ENCODE measurements at places on chromosomes 3 and 15.

DNA sequence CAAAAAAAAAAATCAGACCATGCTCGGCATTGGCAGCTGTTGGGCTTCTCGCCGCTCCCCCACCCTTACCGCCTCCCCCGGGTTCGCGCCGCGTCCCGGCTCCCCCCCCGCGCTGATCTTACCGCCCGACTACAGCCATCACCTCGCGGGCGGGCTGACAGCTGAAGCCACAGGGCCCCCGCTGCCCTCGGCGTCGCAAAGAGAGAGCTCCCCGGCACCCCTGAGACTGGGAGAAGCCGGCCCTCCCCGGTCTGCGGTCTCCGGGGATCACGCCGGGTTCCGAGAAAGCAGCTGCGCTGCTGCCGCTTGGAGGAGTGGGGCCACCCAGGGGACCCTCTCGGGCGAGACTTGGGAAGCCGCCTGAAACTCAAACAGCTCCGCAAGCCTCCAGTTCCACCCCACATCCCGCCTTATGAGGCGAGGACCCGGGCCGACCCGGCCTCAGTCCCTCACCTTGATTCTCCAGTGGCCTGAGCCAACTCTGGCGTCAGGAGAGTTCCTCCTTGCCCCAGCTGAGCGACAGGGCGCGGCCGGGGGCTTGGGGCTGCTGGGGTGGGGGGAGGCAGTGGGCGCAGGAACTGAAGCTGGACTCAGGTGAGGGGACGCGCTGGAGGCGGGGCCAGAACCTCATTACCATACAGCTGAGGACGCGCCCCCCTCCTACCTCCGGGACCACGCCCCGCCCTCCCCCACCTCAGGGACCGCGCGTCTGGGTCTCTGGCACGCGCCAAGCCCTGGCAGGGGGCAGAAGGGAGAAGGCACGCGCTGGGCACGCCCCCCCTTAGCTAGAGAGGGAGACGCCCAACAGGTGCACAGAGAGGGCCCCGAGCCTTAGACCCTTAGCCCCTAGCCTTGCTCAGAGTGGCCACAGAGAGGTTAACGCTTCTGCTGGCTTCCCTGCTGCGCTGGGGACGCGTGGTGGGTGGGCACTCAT lies 1.0 kb upstream of the DLL4 start:
- no peak for DNase-seq

GRCh38 chr15:69983696-69984265 lies 113.9 kb downstream of the TLE3 start:
- DNase-seq, result no peak

DNA sequence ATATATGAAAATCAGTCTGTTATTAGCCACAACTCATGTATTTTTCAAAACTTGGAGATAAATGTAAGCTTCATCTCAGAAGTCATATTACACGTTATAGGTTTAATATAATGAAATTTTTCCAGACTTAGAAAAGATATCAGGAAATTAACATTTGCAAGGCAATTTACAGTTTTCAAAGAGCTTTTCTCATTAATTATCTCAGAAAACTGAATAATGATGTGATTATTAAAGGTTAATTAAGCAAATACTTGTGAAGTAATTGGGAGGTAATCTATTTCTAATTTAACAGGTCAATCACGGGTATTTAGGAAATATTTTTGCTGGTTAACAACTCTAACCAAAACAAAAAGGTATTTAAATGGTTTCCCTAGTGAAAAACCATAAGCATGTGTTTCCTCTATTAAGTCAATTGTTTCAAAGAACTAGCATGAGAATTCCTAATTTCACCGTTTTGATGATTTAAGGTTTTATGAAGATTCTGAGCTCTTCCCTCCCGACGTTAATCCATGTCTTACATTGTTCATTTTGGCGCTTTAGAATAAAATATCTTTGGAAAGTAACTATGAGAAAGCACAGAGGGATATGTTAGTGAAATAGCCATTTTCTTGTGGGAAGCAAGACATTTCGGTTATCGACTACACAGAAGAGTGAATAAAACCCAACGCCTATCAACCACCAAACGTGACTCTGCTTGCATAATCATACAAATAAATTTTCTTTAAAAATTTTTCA lies 1.5 kb upstream of the NEO1 start:
- no peak for DNase-seq

DNA sequence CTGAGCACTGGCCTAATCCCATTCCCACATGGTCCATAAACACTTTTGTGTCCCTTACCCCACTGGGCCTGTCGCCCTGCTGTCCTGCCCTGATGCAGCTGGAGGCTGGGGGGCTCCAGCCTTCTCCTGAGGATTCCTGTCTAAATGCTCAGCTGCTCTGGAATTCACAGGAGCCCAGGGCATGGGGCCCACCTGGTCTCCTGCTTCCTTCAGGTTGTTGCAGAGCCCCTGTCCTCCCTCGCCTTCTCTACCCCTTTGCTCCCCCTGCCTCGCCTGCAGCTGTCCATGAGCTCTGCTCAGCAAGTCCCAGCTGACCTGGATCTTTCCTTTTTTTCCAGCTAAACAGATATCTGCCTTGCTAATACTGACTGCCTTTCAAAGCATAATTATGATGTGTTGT lies 286.9 kb downstream of the XXYLT1 start:
- no peak for DNase-seq

GRCh38 chr3:123758081-123758564 lies 126.0 kb downstream of the MYLK start:
- no peak for DNase-seq

GRCh38 chr3:40661284-40661683 lies 136.5 kb downstream of the ZNF621 start:
- DNase-seq, result no peak

DNA sequence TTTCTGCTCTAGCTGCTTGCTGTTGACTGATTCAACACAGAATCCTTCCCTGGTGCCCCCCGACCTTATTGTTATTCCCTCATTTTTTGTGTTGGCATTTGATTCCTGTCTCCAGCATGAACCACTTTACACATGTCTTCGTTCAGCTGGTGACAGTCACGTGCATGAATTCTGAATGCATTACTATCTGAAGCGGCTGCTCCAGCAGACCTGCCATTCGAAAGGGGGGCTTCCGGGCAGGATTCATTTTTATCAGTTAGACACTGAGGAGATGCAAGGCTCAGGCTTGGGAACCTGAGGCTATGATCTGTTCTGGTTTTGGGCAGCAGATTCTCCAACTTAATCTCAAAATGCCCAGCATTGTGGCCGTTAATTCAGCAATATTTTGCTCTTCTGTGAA lies 336.2 kb downstream of the EPHB1 start:
- DNase-seq, result no peak

DNA sequence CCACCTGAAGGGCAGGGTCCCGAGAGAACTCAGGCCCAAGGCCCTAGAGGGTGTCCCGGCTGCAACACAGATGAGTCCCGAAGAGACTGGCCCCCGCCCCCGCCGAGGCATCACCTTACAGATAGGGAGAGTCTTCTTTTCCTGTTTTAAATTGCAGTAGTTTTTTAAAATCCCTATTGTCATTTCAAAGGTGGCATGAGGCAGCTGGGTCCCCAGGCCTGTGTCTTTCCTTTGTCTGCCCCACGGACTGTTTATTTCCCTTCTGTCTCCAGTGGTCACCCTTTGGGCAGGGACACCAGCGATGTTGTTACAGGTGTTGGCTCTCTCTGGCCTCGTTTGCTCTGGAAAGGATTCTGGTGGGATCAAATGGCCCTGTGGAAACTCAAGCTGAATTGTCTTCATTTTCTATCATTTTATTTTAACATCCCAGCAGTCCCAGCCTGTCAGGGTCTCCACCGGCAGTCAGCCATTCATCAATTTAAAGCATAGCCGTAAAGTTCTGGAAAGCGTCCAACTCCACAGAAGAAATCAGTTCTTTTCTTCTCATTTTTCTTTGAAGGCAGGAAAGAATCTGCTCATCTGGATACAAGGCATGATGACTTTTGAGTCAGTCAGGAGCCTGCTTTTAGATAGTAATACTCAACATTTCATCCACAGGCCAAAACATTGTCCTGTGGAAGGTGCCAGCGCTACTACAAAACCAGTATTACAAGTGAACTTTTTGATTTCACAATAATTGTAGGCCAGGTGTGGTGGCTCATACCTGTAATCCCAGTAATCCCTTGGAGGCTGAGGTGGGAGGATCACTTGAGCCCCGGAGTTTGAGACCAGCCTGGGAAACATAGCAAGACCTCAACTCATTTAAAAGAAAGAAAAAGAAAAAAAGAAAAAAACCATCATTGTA lies 96.2 kb downstream of the HES1 start:
- no peak for DNase-seq

DNA sequence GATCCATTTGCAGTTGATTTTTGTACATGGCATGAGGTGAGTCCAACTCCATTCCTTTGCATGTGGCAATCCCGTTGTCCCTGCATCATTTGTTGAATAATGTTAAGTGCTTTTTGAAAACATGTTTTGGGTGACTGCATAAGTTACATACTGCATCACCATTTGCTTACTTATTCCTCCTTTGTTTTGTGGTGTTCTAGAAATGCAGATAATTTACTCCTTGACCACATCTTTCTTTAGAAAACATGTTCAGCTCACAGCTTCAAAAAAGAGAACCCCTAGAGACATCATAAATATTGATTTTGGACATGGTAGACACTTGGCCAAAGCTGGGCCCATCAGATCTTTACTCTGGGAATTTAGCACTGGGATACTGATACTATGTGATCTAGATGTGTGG lies 135.3 kb upstream of the DAZL start:
- no peak for DNase-seq

- no peak for DNase-seq
Measured at GRCh38 chr3:188342991-188343732, 189.2 kb downstream of the LPP start.

DNA sequence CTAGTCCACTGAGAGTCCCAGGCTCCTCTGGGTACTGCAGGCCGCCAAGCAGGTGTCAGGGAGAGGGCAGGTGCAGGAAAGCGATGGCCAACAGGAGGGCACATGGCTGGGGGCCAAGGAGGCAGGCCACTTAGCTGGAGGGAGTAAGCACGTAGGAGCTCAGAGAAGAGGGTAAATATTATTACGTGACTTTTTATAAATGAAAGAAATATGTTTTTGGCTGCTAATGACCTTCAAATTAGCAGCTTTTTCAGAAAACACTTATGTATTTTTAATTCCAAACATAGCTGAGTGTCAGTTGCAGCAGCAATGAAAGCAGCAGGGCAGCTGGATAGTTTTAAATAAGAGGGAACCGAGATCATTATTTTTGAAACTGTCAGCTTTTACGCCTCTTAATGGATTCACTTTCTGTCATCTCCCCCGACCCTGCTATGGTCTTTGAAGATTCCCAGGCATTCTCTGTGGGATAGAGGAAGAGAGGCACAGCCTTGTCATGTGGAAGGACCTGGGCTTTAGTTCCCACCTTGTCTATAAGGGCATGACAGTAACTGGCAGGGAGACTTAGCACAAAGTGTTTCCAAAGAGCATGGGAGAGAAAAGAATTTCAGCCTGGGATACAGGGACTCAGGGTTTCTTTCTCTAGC lies 477.1 kb downstream of the EPHB1 start:
- DNase-seq, result no peak

DNA sequence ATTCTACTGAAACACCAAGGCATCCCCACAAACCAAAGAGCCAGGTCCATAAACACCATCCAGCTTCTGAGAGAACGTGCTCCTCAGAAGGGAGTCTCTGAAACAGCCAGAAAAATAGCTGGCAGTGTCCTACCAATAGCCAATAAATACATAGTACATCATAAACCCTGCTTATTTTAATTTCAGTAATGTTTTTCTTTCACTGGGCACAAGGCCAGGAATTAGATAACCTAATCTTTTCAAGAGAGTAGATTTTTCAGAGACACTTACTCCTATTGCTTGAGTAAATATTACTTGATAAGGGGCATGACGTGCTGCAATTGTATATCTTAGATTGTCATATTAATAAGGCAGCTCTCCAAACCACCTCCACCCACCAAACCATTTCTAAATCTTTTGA lies 22.7 kb downstream of the GADL1 start:
- DNase-seq, result no peak

DNA sequence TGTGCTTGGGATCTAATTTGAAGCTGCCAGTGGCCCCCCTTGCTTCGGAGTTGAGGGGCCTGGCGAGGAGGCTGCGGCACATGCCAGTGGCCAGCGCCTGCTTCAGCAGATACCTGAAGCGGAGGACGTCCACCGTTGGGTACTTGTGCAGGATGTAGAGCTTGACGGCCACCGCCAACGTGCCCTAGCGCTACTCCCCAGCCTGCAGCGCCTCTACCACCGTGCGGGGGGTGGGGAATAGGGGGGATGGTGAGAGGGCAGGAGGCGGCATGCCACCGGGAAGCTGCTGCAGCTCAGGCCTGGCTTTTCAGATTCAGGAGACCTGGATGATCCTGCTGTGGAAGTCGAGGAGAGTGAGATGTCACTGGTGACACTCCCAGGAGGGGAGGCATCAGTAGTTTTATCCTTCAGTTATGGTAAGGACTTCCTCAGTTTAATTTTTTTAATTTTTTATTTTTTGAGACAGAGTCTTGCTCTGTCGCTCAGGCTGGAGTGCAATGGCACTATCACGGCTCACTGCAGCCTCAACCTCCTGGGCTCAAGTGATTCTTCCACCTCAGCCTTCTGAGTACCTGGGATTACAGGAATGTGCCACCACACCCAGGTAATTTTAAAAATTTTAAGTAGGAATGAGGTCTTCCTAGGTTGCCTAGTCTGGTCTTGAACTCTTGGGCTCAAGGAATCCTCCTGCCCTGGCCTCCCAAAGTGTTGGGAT lies 150.6 kb upstream of the FRMD4B start:
- no peak for DNase-seq

GRCh38 chr15:92062505-92062904 lies 209.0 kb downstream of the SLCO3A1 start:
- no peak for DNase-seq

GRCh38 chr3:54713455-54713854 lies 214.4 kb downstream of the LRTM1 start:
- no peak for DNase-seq

DNA sequence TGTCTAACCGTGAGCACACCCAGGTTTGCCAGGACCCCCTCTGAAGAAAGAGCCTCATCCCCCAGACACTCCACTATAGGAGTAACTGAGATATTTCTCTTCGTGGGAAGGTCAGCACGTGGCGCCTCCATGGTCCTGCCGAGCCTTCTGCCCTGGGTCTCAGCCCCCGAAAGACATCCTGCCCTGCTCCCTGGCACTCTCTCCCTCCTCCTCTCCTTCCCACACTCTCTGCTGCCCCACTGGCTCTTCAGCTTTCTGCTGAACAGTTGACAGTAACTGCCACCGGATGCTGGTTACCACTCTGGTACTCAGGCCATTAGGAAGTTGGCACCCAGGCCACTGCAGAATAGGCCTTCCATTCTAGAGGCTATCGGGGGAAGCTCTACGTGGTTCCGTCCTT lies 185.2 kb downstream of the UACA start:
- DNase-seq, result no peak

GRCh38 chr15:29968099-29968894 lies 114.5 kb upstream of the GOLGA8J start:
- no peak for DNase-seq

GRCh38 chr3:40805456-40805855 lies 280.7 kb downstream of the ZNF621 start:
- DNase-seq, result no peak

GRCh38 chr15:93707751-93708150 lies 523.6 kb upstream of the MCTP2 start:
- no peak for DNase-seq

- no peak for DNase-seq
Measured at GRCh38 chr15:74038707-74039655, 43.4 kb downstream of the GOLGA6A start.
